Breast epithelium (tissue), 4 donors: ENCODE measurements at places on chromosomes 2 and 18.

DNA sequence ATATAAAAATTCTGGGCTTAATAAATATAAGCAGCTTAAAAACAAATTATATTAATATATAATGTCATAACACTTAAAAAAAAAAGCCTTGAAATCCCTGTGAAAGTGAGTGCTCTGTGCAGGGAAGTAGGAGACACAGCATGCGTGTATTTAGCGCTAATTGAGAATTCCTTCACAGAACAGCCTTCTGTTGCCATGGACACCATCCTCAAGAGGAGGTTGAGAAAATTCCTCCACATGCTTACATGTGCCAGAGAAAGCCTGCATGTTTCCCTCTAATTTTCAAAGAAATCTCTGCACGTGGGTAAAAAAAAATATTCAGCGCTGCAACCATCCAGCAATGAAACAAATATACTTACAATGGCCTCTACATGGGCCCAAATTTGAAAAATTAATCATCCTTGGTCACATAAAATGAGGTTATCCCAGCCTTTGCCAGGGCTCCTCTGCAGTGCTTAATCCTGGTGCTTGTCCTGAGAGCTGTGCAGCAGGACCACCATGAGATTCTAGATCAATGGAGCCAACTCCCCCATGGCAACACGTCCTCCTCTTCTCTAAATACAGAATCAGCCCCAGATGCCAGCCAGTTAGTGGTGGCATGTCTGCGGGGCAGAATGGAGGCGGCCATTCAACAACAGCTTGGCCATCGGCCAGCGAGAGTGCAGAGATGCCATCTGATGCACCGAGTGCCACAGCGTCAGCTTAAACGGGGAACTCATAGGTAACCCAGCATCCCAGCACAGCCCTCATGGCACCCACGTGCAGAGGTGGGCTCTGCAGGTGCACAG, 228.0 kb downstream of the MYT1L start:
- H3K4me1 ChIP-seq, result no peaks in the 10 kb centered on the region
- H3K36me3 ChIP-seq, result no peaks in the 10 kb centered on the region
- H3K27me3 ChIP-seq, result no peaks in the 10 kb centered on the region
- no peak overlapping the region for H3K4me3 ChIP-seq
- no peak overlapping the region for H3K27ac ChIP-seq
- DNase-seq, result no peak

GRCh38 chr2:230665263-230665691, 47.4 kb upstream of the CAB39 start:
- no peak overlapping the region for H3K27ac ChIP-seq
- no peak overlapping the region for H3K4me3 ChIP-seq
- H3K4me1 ChIP-seq, result no peaks in the 10 kb centered on the region

GRCh38 chr2:145090841-145091761, 571.2 kb upstream of the ZEB2 start:
- H3K4me3 ChIP-seq, result no peak overlapping the region
- no peaks in the 10 kb centered on the region for H3K36me3 ChIP-seq
- no peaks in the 10 kb centered on the region for H3K4me1 ChIP-seq
- H3K27me3 ChIP-seq, result no peaks in the 10 kb centered on the region

GRCh38 chr18:59801576-59801975, 98.2 kb upstream of the PMAIP1 start:
- H3K36me3 ChIP-seq, result no peaks in the 10 kb centered on the region
- H3K4me1 ChIP-seq, result no peaks in the 10 kb centered on the region
- H3K27me3 ChIP-seq, result no peaks in the 10 kb centered on the region
- DNase-seq, result no peak

DNA sequence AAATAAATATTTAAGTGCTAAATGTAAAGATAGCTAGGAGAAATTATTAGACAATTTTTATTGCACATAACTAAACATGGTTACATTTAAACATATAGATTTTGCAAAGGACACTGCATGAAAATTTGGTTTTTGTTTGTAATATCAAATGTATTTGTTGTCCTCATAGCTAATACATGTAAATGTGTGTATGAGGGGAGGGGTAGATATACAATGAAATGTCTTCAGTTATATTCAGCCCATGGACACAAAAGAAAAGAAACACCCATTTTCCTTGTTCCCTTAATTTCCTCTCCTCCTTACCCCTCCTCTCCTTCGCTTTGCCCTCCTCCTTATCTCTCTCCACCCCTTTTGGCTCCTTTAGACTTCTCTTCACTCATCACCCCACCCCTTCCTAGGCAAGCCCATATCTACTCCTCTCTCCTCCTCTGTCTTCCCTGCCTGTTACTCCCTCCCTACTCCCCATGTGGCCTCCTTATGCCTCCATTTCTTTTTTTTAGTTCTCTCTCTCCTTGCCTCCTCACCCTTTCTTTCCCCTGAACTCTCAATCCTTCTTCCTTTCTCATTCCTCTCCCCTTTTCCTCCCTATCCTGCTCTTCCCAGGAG, 1.4 kb downstream of the COL3A1 start:
- H3K27me3 ChIP-seq, result no peaks in the 10 kb centered on the region
- H3K4me3 ChIP-seq, result peak overlapping the region; percentile 48
- no peak for DNase-seq
- no peaks in the 10 kb centered on the region for H3K36me3 ChIP-seq
- H3K27ac ChIP-seq, result peak overlapping the region; percentile 80

- no peak for DNase-seq
- no peaks in the 10 kb centered on the region for H3K4me1 ChIP-seq
- H3K4me3 ChIP-seq, result no peak overlapping the region
- no peaks in the 10 kb centered on the region for H3K27me3 ChIP-seq
- H3K27ac ChIP-seq, result no peak overlapping the region
Measured at GRCh38 chr18:77079954-77080682, 52.5 kb downstream of the MBP start.

DNA sequence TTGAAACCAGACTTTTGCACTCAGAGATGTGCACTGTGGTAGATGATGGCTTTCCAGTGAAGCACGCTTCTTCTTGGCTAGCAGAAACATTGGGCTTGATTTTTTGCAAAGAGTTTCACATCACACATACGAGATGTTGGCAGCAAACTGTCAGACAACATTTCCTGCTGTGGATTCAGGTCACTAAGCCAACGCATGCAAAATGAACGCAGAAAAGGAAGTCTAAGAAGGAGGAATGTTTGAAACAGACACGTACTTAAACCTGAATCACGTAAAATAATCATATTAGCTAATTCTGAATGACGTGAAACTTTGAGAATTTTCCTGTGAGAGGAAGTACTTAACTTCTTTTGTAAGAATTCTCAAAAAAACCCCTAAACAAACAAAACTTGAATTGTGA, 88.1 kb downstream of the EPB41L3 start:
- DNase-seq, result no peak
- H3K27me3 ChIP-seq, result no peaks in the 10 kb centered on the region
- no peak overlapping the region for H3K27ac ChIP-seq
- H3K36me3 ChIP-seq, result no peaks in the 10 kb centered on the region
- H3K4me1 ChIP-seq, result no peaks in the 10 kb centered on the region

DNA sequence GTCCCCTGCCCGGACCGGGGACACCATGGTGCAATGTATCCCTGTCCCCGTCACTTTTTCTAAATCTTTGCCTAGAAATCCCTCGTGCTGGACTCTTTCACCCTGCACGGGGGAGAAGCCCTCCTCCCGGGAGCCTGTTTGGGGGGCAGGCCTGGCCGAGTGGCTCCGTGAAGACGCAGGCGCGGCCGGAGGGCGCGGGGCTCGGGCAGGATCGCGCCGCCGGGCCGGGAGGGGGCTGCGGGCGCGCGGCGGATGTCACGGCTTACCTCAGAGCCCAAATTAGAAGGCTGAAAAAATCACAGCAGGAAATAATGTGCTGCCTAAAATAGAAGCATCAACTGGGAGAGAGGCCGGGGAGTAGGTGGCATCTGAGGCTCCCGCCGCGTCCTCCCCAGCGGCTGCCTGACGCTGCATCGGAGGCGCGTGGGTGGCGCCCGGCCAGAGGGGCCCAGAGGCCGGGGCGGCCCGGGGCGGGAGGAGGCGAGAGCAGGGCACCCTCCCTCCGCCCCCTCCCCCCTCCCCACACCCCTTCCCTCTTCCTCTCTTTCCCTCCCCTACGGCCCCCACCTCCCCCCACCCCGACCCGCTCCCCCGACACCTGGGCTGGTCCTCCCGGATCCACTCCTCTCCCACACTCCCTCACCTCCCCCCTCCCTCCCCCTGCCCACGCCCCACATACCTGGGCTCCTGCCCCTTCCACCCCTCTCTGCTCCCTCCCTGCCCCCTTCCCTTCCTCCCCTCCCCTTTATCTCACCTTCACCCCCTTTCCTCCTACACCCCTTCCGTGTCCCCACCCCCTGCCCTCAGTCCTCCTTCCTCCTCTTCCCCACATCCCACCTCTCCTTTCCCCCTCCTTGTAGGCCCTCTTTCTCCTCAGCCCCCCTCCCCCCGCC, 51.9 kb downstream of the SLC4A1AP start:
- no peaks in the 10 kb centered on the region for H3K36me3 ChIP-seq
- H3K4me3 ChIP-seq, result peak overlapping the region; percentile 55
- DNase-seq, result no peak

DNA sequence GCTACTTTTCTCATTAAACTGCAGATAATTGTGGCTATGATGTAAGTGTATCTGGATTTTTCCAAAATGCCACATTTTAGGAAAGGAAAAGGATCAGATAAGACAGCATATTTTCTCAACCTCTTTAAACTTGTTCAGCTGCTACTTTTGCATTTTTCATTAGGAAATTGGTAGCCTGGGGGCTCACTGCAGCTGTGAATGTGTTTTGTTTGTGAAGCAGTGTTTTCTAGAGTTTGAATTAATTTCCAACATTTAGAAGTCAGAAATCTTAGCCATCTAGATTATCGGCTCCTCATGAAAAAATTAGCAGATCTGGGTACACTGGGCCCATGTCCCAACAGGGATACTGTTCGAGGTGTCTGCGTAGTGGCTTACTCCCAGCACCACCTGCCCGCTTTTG, 56.3 kb upstream of the ZDBF2 start:
- no peak overlapping the region for H3K4me3 ChIP-seq
- no peaks in the 10 kb centered on the region for H3K4me1 ChIP-seq
- H3K36me3 ChIP-seq, result no peaks in the 10 kb centered on the region
- H3K27ac ChIP-seq, result no peak overlapping the region

DNA sequence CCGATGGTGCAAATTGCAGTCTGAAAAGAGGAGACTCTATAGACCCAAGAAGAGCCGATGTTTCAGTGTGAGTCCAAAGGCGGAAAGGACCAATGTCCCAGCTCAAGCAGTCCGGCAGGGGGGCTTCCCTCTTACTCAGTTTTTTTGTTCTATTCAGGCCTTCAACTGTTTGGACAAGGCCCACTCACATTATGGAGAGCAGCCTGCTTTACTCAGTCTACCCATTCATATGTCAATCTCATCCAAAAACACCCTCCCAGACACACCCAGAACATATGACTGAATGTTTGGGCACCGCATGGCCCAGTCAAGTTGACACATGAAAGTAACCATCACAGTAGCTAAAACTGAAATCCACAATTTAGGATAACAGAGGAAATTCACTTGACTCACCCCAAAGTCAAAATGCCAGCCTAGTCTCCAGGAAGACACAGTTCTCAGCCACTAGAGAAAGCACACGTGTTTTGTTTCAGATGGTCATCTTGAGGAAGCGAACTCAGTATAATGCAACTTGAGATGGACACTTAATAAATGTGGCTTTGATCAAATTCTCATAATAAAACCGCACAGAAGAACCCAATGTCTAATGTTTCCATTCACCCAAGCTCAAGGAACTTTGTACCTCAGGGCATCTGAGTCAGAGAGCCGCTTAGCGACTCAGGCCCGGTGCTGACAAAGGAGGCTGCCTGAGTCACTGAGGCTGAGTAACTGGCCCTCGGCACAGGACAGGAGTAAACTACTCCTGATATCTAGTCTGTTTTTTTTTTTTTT, 2.4 kb downstream of the FHL2 start:
- no peaks in the 10 kb centered on the region for H3K27me3 ChIP-seq
- H3K4me1 ChIP-seq, result peaks cover 6% of the 10 kb centered on the region
- H3K27ac ChIP-seq, result peak overlapping the region; percentile 85
- DNase-seq, result peak; percentile 79
- H3K36me3 ChIP-seq, result no peaks in the 10 kb centered on the region
- peak overlapping the region; percentile 91 for H3K4me3 ChIP-seq

DNA sequence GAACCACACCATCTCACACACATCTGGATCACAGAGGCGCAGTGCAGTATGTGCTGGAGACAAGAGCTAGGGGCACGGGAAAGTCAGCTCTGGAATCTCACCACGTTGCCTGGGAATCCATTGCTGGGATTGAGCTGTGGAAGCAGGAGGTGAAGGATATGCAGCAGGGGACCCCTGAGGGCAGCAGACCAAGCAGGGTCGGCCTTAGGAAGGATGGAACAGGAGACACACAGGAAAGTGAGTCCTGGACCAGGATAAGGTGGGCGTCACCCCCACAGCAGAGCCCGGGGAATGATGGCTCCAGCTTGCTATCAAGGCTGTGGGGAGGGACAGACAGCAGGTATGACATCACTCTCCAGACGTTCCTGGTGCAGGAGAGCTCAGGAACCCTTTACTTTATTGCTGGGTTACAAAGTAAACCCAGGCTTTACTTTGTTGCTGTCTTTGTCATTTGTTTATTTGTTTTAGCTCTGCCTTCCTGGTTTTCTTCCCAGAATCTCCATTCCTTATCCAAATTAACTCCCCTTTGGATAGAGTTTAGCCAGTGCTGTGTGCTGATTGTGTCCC, 329.8 kb upstream of the MYT1L start:
- H3K4me1 ChIP-seq, result no peaks in the 10 kb centered on the region
- H3K4me3 ChIP-seq, result no peak overlapping the region
- H3K27me3 ChIP-seq, result no peaks in the 10 kb centered on the region
- DNase-seq, result no peak
- no peaks in the 10 kb centered on the region for H3K36me3 ChIP-seq
- H3K27ac ChIP-seq, result no peak overlapping the region

DNA sequence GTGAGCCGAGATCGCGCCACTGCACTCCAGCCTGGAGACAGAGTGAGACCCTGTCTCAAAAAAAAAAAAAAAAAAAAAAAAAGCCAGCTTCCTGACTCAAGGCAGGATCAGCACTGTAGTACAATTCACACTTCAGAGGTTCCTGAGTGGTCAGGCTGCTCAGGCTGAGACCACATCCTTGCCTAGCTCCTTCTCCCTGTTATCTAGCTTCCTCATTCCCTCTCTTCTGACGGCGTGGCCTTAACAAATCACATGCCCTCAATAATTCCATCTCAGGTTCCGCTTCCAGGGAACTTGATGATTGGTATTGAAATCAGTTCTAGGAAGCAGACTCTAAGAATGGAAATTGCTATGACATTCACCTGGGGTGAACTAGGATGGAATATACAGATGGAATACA, 29.8 kb upstream of the KDM3A start:
- H3K36me3 ChIP-seq, result no peaks in the 10 kb centered on the region
- H3K27ac ChIP-seq, result no peak overlapping the region
- no peak overlapping the region for H3K4me3 ChIP-seq
- H3K4me1 ChIP-seq, result no peaks in the 10 kb centered on the region
- no peaks in the 10 kb centered on the region for H3K27me3 ChIP-seq
- DNase-seq, result no peak

- no peak overlapping the region for H3K4me3 ChIP-seq
- no peak for DNase-seq
- no peaks in the 10 kb centered on the region for H3K27me3 ChIP-seq
- H3K4me1 ChIP-seq, result no peaks in the 10 kb centered on the region
- H3K27ac ChIP-seq, result no peak overlapping the region
Measured at GRCh38 chr18:74778191-74778847, 180.6 kb downstream of the ZNF407 start.

GRCh38 chr2:46824611-46825010, 91.0 kb downstream of the MCFD2 start:
- no peak for DNase-seq
- H3K4me3 ChIP-seq, result no peak overlapping the region
- no peaks in the 10 kb centered on the region for H3K27me3 ChIP-seq
- no peaks in the 10 kb centered on the region for H3K4me1 ChIP-seq

- no peaks in the 10 kb centered on the region for H3K4me1 ChIP-seq
- H3K36me3 ChIP-seq, result no peaks in the 10 kb centered on the region
- no peak for DNase-seq
- peaks cover 20% of the 10 kb centered on the region for H3K27me3 ChIP-seq
Measured at GRCh38 chr2:71860381-71860926, 287.2 kb downstream of the CYP26B1 start.
